ENCODE measurements at places on chromosomes 3 and 15.
A peak's percentile ranks its signal among the peaks of the same experiment; 100 is the strongest.

DNA sequence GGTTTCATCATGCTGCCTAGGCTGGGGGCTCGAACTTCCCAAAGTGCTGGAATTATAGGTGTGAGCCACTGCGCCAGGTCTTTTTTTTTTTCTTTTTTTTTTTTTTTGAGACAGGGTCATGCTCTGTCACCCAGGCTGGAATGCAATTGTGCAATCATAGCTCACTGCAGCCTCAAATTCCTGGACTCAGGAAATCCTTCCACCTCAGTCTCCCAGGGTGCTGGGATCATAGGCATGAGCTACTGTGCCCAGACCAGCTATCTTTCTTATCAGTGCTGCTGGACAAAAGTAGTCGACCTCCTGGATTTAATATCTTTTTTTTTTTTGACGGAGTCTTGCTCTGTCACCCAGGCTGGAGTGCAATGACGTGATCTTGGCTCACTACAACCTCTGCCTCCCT, 60.8 kb downstream of the TFDP2 start:
- DNase-seq: no peak

GRCh38 chr3:160611141-160611540, 45.8 kb upstream of the KPNA4 start:
- DNase-seq: no peak

DNA sequence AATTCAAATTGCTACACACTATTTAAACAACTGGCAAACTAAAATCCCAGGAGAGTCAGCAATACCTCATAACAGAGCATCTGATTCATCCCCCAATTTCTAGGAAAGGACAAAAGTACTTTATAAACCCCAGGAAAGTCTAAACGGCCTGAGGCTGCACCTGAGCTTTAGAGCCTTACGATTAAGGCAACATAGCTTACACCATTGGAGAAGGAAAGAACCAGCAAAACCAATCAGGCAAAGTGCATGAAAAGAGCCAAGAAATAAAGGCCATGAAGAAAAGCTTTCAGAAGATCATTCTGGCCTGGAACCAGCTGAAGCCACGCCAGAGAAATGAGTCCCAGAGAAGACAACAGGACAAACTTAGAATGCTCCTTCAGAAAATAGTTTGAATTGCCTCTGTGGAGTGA, 48.1 kb downstream of the PTPN9 start:
- no peak for DNase-seq

- no peak for DNase-seq
Observed at GRCh38 chr3:2659896-2660295, 450.3 kb downstream of the IL5RA start.

DNA sequence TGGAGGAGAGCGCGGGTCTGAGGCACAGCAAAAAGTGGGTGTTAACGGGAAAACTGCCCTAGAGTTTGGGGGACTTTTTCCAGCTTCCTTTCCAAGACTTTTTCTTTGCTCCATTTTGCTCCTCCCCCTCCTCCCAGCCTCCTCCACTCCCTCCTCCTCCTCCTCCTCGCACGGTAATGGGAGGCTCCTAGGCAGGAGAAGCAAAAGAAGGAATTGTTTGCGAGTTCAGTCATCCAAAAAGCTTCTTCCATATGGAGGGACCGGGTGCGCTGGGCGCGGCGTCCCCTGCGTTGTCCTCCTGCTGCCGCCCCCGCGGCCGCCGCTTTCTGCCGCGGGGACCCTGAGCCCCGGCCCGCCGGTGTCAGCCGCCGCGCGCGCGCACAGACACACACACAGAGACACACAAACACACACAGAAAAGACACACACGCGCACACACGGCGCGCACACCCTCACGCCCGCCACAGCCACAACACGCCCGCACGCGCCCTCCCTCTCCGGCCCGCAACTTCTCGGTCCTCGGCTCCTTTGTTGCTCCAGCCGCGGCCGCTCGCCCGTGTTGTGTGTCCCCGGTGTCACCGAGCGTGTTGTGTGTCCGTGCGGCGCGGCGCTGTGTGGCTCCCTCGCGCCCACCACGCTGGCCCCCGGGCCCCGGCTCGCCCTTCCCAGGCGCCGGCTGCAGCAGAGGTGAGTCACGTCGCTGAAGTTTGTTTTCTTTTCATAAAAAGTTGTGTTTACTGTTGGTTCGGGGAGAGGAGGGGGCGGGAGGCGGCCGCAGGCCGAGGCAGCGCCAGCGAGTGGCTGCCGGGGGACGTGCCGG, at the start of gene BOC:
BOC (plus strand) TSS at position 228 of the 820 bp plus-strand sequence. CDS start 38,246 bp downstream, outside the sequence.
- DNase-seq: no peak

GRCh38 chr3:14378415-14378814, 24.0 kb upstream of the SLC6A6 start:
- DNase-seq: no peak

DNA sequence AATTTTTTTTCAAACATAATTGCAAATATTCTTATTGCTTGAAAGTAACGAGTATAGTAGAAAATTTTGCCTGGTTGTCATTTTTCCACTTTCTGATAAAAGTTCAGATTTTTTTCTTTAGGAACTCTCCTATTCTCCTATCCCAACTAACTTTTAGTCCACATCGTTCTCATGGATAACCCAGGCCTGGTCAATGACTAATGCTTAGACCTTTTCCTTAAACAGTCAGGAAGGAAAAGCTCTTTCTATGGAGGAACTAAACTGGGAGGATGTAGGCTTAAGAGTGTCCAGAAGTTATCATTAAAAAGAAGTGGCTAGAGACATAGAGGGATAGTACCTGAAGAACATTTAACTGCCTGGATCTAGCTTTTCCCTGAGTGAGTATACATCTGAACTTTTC, 26.7 kb downstream of the CIP2A start:
- no peak for DNase-seq

- peak; percentile 48 for DNase-seq
Observed at GRCh38 chr3:111414531-111414930, 127.5 kb upstream of the CD96 start.

DNA sequence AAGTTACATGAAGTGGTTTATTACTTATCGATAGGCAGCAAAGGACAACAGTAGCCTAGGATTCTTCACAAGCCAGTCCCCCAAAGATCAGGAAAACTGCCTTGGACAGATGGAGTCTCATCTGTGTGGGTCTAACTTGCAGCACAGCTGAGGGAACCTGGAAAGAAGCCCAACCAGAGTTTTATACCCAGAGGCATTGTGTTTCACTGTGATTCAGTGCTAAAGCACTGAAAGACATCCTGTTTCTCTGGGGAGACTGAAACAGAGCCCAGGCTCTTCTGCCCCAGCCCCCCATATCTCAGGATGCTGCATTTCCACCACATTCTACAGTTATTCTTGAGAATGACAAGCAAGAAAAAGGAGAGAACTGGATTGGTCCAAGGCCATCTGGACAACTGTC, 48.2 kb upstream of the PYDC2 start:
- DNase-seq: no peak

DNA sequence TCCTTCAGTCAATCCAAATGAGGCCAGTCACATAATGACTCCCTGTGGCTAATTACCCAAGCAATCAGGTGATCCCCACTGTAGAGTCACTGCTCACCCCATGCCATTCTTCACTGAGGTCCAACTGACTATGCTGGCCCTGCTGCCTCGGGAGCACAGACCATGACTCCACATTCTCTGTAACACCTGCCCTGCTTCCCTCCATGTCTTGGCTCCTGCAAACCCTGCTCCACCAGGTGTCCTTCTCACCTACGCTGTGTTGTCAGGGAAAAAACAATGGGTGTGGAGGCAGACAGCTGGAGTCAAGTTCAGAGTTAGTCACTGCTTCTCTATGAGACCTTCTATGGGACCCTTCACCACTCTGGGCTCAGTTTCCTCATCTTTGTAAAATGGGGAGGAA, 6.1 kb upstream of the SFMBT1 start:
- no peak for DNase-seq

- no peak for DNase-seq
Observed at GRCh38 chr3:197942956-197943556, 6.9 kb upstream of the RPL35A start.

DNA sequence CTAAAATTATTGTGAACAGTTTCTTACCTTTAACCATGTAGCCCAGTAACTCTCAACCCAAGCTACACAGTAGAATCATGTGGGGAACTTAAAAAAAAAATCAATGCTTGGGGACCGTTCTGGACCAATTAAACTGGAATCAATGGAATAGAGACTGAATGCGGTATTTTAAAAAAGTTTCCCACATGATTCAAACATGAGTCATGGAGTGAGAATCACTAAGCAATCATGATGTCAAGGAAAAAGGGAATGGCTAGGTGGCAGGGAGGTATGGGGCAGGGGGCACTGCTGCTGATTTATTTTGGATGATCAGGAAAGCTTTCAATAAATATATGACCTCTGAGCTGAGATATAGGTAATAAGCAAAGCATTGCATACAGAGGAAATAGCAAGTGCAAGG, 250.5 kb upstream of the RORA start:
- DNase-seq: no peak

- DNase-seq: no peak
Observed at GRCh38 chr15:28868744-28869345, 16.9 kb upstream of the APBA2 start.

DNA sequence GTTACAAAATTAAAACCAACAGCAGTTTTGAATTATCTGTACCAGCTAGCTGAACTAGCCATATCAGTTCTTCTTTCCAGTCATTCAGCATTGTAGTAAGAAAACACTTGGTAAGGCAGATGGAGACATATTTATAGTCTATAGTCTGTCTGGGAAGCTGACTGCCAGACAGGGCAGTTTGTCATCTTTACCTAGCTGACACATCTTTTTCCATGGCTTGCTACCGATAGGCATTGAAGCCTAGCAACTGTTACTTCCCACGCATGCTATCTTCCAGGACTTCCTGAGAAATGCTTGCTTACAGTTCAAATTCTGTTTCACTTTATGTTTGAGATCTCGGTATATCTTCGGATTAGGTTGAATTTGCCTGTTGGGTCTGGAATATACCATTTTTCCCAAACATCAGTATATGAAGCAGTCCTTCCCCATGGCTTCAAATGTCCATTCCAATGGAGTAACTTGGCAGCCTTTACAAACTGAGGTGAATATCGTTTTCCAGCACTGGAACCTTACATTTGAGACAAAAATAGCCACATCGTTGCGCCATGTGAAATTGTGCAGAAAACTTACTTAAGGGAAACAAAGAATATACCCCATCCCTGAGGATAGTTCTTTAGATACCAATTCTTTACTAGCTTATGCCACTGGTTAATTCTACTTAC, 8.8 kb downstream of the GNL3 start:
- no peak for DNase-seq

GRCh38 chr3:36653095-36653494, 111.3 kb downstream of the DCLK3 start:
- DNase-seq: no peak
